ENCODE measurements at places on chromosomes 7 and 10.

- DNase-seq: no peak
These were observed 111.1 kb downstream of the MDFIC start for GRCh38 chr7:115032715-115033703.

DNA sequence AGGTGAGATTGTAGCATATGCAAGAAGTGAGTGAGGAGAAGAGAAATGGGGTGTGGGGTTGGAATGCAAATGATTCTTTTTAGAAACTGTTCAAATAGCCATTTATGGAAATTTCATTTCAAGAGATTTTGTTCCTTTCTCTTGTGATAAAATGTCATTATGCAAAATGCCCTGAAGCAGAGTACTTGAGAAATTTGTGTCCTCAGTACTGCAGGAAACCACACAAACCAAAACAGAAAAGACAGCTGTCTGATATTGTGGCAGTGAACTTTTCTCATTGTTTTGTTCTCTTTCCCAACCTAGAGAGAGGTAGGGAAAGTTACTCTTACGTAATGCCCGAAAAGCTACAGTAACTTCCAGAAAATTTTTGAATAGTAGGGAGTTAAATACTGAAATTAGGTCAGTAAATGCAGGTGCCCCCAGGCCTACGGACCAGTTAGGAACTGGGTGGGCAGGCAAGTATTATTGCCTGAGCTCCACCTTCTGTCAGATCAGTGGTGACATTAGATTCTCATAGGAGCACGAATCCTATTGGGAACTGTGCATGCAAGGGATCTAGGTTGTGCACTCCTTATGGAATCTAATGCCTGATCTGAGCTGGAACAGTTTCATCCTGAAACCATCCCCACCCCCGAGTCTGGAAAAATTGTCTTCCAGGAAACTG, 34.0 kb downstream of the DLD start:
- no peak for DNase-seq

GRCh38 chr10:95505641-95506040, 55.5 kb downstream of the SORBS1 start:
- DNase-seq: no peak

GRCh38 chr7:114086537-114086913, 167.7 kb upstream of the PPP1R3A start:
- DNase-seq: peak; percentile 23

DNA sequence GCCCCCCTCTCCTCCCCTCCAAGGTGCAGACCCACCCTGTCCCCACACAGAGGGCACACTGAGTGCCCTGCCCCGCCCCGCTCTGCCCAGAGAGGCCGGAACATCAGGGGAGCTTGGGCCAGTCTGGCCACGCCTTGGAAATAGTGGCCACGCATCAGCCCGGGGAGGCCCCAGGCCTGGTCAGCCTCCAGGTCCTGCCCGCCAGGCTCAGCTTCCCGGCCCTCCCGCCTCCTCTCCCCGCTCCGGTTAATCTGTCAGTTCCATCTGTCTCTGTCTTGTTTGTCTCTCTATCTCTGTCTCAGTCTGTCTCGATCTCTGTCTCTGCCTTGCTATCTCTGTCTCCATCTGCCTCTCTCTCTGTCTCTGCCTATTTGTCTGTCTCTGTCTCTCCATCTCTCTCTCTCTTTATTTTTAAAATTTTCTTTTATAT, 28.9 kb upstream of the TNRC18 start:
- DNase-seq: peak; percentile 60

GRCh38 chr10:45425621-45426563, 51.9 kb downstream of the ALOX5 start:
- DNase-seq: no peak

DNA sequence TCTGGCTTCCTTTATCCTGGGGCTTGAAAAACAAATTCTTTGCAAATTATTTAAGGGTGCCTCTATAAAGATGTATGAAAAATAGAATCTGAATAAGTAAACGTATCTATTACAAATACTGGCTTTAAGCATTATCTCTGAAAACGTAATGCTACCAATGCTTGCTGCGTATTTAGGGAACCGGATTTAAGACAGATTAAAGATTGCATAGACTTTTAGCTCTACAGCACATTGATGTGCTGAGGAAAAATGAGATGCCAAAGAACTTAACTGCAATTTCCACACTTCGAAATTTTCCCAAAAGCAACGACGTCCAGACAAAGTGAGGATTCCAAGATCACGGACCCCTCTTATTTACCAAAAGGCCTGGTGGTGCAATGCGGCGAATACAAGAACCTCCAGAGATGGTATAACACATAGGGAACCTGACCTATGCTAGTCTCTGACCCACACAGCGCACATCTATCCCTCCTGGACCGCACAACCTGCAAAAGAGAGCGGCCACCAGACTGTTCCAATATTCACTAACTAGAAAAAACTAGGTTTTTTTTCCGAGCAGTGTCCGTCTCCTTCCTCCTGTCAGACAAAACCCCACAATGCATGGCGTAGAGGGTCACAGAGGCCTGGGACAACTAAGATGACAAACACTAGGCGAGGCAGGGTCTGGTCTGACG, 34.3 kb upstream of the PHF14 start:
- no peak for DNase-seq

- peak; percentile 67 for DNase-seq
These were observed 12.0 kb downstream of the LSM8 start for GRCh38 chr7:118195837-118196474.

GRCh38 chr7:47669901-47670384, 88.0 kb upstream of the TNS3 start:
- DNase-seq: peak; percentile 46

- no peak for DNase-seq
These were observed 261.4 kb downstream of the ZMYND11 start for GRCh38 chr10:396535-397220.

GRCh38 chr7:127812540-127812939, 160.5 kb downstream of the SND1 start:
- no peak for DNase-seq

- peak; percentile 32 for DNase-seq
These were observed 12.9 kb downstream of the OR2AE1 start for GRCh38 chr7:99863847-99864440.

GRCh38 chr10:129766611-129767550, 197.2 kb downstream of the EBF3 start:
- no peak for DNase-seq

- DNase-seq: peak; percentile 68
These were observed 122.2 kb downstream of the PCLO start for GRCh38 chr7:83040484-83040883.

DNA sequence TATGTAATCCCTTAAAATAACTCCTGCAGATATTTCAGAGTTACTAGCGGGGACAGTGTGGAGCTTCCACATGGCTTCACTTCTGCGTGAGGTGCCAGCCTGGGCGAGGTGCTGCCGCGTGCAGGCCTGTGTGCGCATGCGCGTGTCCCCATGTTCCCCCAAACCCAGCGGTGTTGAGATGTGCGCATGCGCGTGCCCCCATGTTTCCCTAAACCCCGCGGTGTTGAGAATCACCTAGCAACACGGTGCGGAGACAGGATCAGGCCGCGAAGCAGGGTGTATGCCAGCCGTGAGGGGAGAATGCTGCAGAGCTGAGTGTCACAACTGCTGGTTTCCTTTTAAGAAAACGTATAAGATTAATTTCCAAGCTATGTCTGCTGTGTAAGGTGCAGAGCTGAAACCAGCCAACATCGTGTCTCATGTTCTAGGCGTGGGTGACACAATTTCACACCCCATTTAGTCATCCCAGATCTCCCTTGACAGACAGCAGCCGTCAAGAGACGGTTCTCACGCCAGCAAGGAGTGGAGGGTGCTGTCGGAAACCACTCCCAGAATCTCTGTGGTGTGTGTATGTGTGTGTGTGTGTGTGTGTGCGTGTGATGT, 71.9 kb upstream of the ADARB2 start:
- DNase-seq: no peak

DNA sequence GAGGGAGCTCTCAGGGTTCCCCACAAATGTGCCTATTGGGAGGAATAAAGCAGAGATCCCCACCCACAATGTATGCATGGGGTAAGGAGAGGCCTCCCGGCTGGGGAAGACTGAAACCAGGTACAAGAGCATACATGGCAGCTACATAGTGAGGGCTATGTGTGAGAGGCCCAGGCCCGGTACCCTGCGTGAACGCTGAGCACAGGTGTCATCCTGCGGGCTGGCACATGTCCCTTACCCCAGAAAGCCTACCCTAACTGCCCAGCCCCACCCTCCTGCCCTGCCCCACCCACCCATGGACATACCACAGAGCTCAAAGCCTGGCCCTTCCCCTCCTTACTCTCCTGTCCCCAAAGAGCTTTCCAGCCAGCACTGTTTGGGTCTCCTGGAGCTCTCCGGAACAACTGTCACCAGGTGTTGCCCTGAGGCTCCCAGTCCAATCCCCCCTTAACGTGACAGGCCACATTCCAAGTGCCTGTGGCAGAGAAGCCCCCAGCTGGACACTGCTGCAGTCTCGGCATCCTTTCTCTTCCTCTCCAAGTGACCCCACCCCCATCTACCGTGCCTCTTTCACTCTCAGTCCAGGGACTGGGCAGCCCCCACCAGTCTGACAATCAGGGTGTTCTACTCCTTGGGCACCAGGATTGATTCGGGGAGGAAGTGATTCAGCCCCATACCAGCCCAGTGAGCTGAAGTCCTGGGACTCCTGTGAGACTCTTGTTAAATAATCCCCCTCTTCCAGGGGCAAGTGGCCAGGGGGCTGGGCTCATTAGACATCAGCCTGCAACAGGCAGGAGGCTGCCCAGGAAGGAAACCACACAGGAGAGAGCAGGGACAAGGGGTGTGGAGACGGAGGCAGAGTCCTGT, 19.6 kb downstream of the GRID1 start:
- no peak for DNase-seq

DNA sequence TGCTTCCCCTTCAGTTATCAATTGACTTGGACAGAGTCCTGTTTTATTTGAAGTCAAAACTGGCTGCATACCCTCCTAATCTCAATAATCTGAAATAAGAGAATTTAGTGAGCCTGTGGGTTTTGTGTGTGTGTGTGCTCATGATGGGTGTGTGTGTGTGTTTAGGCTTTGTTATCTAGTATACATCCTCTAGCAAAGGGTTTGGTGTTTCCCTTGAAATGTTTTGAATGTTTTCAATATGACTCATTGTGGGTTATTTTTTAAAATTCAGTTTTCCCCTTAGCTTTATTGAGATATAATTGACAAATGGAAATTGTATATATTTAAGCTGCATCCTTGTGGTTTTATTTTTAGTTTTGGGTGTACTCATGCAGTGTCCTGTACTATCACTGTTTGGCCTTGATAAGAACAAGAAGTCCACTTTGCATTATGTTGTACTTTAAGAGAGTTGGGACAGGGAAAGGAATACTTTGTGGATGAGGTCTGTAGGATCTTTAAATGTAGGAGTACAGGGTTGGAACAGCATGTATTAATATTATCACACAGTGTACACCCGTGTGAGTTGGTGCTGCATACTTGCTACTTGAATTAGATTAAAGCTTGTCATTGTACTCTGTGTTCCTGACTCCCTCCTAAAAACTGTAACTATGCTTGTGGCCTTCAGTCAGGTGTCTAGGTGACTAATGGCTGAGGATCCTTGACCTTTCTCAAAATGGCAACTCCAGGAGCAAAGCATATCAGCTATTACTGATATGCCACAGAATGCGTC, 58.3 kb downstream of the VCL start:
- peak; percentile 78 for DNase-seq

DNA sequence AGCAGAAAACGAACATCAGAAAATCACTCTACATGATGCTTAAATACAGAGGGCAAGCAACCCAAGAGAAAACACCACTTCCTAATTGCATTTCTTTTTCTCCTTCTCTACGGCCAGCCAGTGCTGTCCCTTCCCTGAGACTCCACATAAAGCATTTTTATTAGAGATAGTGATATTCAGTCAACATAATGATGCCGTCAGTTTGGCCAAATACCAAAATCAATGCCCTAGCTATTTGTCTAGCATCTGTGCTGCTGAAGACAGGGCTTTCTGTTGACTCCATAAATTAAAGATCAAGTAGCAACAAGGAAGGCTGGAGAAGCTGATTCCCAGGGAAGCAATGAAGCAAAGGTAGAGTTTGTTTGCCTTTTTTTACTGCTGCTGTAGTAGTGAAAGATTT, 1024.9 kb downstream of the REEP3 start:
- DNase-seq: no peak

DNA sequence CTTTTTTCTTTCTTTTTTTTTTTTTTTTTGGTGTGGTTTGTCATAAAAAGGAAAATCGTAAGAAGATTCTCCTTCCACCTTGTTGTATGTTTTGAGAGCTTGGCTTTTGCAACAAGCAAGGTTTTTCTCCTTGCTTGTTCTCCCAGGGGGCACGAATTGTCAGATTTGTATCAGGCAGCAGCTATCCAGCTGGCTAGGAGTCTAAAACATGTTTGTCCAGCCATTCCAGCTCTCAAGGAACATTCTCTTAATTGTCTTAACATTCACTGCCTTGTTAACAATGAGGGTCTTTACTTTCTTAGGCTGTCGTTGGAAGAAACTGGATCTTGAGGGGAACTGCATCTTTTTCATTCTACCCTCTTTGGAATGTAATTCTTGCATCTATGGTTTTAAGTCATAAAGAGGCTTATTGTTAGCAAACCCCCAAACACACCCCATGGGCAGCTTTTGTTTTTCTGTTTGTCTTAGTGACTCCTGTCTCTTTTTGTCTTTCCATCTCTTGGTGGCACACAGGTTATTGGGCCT, 14.6 kb downstream of the SHTN1 start:
- no peak for DNase-seq

- DNase-seq: no peak
These were observed 26.6 kb downstream of the REEP3 start for GRCh38 chr10:63547628-63548360.

DNA sequence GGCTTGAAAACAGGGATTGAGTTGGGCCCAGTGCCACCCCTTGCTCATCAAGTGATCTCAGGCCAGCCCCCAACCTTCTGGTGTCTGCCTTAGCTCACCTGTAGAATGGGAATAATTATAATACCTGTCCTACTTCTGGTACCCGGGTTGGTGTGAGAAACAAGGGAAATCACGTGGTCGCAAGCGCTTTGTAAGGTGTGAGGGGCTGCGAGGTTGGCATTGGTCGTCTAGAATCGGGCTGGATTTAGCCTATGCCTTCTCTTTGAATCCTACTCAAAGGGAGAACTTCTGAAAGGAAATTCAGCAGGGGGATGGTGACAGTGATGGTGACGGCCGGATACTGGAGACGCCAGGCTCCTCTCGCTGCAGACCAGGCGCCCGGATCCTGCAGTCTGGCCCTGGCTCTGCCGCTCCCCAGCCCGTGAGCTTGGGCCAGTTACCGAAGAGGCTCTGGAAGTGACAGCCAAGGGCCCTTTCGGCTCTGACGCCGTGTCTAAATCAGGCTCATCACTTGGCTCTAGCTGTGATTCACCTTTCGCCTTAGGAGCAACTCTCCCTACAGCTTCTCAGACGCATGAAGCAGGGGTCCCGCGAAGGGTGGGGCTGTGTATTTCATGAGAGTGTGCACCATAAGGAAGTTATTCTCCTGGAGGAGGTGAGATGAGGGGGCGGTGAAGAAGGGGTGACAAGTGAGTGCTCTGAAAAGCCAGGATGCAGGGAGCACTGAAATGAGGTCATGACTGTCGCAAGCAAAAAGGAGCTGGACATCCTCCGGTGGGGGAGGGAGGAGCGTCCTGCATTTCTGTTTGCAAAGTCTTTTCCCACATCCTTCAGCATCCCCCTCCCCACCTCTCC, 4.0 kb upstream of the CREB5 start:
- DNase-seq: no peak

Measured in OCI-M1 (cell line).